ENCODE measurements at places on chromosomes 4 and X.

GRCh38 chr4:139668036-139668435 is 2.4 kb downstream of the MGST2 start:
- DNase-seq = no peak

DNA sequence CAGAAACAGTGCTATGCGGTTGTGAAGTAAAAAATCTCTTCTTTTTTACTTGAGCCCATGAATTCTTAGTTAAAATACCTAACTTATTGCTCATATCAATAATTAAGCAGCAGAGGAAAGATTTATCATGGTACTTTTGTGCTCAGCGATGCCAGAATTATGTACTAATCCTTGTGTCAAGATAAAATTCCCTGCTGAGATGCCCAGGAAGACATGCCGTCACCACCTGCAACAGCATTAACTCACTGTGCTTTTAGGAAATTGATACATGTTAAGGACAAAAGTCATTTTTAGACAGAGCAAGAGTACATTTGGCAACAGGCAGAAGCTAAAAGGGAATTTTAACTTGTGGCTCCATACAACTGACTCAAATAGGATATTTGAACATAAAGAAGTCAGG is 138.9 kb downstream of the NPNT start:
- no peak for DNase-seq

DNA sequence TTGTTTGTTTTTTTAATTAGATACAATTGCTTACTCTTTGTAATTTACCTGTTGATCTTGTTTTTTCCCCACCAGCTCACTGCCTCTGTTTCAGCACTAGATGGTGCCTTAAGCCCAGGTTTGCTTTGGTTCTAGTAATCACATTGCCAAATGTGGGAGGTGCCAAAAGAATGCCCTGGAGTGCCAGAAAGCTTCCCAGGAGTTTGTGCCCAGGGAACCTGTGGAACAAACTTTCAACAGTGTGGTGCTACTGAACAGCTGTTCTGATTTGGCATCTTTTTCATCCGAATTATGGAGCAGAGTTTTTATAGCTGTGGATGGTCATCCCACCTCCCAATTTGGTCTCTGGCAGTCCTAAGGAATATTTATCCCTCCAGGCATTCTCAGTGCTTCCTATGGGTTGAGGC is 1000.7 kb downstream of the STIM2 start:
- DNase-seq = no peak

- DNase-seq = no peak
Observed at GRCh38 chr4:1400831-1401408, 5.3 kb downstream of the NKX1-1 start.

DNA sequence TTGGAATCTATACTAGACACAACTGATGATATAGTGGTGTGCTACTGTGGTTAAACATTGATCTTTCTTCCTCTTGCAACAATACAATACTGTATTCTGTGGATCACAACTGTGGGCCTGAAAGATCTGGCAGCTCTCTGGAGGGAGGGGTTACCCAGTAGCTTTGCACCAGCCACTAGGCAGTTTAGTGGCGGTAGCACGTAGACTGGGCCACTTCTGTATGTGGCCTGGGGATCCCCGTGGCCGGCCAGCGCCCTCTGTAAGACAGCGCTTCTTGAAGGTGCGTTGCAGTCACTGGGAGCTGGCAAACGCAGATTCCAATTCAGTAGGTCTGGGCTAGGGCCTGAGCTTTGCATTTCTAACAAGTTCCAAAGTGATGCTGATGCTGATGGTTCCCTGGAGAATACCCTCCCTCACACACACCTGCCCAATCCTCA is 168.6 kb downstream of the MGST2 start:
- DNase-seq = no peak

GRCh38 chrX:74419864-74420195 is 1.5 kb upstream of the SLC16A2 start:
- no peak for DNase-seq

DNA sequence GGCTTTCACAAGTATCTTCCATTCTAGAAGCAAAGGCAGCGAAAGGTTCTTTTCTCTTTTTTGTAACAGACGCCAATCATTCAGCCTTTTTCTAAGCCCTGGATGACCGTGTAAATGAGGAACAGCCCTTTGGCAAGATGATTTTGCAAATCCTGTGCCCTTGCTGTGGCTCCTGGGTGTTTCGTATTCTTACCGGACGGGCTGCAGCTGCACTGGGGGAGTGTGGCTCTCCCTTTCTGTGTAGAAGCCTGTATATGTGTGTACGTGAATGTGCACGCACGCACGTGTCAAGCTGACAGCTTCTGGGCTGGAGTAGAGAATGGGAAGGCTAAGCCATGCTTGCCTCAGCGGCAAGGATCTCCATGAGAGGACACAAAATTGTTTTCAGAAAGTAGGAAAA is 8.2 kb downstream of the GRPEL1 start:
- DNase-seq = no peak

DNA sequence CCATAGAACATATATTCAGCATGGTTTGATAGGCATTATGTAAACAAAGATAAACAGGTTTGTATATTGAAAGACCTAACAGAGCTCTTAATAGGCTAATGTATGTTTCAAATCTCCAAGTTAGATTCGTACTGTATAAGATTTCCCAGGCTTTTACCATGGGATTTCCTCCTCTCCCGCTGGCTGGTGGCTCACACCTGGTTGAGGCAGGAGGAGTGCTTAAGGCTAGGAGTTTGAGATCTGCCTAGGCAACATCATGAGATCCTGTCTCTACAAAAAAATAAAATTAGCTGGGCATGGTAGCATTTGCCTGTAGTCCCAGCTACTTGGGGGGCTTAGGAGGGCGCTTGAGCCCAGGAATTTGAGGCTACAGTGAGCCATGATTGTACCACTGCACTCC is 5.4 kb downstream of the CPE start:
- DNase-seq = no peak

DNA sequence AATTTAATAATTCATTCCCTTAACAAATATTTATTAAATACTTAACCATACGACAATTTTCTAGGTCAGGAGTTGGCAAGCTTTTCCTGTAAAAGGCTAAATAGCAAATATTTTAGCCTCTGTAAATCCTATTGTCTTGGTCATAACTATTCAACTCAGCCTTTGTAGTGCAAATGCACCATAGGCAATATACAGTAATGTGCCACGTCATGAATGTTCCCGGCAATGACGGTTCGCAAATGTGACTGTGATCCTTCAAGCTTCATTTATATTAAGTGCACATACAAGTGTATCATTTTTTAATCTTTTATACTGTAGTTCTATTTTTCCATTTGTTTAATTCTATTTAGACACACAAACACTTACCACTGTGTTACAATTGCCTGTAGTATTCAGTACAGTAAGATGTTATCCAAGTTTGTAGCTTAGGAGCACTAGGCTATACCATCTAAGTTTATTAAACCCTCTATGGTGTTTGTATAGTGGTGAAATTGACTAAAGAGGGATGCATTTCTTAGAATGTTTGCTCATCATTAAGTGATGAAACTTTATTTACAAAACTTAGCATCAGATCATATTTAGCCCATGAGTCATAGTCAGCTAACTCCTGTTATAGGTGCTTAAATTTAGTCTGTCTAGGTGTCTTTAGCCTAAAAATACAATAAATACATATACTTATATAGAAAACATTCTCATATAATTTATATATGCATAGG is 553.6 kb downstream of the STPG2 start:
- no peak for DNase-seq

DNA sequence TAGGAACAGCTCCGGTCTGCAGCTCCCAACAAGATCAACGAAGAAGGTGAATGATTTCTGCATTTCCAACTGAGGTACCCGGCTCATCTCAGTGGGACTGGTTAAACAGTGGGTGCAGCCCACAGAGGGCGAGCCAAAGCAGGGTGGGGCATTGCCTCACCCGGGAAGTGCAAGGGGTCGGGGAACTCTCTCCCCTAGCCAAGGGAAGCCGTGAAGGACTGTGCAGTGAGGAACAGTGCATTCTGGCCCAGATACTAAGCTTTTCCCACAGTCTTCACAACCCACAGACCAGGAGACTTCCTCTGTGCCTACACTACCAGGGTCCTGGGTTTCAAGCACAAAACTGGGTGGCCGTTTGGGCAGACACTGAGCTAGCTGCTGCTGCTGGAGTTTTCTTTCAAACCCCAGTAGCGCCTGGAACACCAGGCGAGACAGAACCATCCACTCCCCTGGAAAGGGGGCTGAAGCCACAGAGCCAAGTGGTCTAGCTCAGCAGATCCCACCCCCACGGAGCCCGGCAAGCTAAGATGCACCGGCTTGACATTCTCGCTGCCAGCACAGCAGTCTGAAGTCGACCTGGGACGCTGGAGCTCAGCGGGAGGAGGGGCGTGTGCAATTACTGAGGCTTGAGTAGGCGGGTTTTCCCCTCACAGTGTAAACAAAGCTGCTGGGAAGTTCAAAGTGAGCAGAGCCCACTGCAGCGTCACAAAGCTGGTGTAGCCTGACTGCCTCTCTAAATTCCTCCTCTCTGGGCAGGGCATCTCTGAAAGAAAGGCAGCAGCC is 84.6 kb downstream of the THOC2 start:
- no peak for DNase-seq

DNA sequence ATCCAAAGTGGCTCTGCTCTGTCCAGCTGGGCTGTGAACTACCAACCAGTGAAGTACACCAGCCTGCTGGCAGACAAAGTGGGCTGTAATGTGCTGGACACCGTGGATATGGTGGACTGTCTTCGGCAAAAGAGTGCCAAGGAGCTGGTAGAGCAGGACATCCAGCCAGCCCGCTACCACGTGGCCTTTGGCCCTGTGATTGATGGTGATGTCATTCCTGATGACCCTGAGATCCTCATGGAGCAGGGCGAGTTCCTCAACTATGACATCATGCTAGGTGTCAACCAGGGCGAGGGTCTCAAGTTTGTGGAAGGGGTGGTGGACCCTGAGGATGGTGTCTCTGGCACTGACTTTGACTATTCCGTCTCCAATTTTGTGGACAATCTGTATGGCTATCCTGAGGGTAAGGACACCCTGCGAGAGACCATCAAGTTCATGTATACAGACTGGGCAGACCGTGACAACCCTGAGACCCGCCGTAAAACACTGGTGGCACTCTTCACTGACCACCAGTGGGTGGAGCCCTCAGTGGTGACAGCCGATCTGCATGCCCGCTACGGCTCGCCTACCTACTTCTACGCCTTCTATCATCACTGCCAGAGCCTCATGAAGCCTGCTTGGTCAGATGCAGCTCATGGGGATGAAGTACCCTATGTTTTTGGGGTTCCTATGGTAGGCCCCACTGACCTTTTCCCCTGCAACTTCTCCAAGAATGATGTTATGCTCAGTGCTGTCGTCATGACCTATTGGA is 22.6 kb downstream of the NLGN3 start:
- DNase-seq = no peak

DNA sequence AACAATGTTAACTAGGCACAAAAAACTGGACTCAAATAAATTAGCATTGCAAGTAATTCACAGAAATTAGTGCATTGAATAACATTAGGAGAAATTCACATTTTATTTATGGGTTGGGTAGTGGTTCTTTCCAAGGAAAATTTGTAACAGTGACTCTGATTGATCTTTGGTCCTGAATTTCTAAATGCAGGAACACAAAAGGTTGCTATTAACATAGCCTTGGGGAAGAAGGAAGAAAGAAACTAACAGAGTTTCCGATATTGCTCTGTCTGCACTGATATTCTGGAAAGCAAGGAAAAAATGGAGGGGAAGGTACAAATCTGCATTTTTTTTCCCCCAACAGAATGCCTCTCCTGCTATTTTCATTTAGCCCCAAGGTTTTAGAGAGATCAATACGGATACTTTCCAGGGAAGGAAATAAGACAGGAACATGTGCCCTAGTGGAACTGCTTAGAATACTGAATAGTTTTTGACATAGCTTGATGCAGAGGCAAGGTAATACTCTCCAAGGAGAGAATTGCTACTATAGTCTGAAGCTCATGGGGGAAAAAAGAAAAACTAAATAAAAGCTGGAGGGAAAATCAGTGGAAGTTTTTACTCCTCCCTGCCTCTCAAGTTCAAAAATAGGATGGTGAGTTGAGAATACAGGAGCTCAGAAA is 490.1 kb downstream of the RAPGEF2 start:
- DNase-seq = no peak

DNA sequence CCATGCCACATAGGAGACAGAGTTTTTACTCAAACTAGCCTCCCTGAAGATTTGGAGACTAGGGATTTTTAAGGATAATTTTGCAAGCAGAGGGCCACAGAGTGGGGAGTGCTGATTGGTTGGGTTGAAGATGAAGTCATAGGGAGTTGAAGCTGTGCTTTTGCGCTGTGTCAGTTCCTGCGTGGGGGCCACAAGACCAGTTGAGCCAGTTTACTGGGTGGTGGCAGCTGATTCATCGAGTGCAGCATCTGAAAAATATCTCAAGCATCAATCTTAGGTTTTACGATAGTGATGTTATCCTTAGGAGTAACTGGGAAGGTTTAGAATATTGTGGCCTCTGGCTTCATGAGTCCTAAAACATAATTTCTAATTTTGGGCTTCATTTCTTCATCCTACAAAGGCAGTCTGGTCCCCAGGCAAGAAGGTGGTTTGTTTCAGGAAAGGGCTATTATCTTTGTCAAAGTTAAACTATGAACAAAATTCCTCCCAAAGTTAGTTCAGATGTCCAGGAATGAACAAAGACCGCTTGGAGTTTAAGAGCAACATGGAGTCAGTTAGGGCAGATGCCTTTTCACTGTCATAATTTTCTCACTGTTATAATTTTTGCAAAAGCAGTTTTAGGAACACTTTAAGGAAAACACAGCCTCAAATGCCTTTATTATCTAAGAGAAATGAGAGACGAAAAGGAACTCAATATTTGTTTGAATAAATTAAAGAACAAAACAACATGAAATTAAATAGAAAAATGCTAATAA is 960.8 kb upstream of the PRKX start:
- no peak for DNase-seq

DNA sequence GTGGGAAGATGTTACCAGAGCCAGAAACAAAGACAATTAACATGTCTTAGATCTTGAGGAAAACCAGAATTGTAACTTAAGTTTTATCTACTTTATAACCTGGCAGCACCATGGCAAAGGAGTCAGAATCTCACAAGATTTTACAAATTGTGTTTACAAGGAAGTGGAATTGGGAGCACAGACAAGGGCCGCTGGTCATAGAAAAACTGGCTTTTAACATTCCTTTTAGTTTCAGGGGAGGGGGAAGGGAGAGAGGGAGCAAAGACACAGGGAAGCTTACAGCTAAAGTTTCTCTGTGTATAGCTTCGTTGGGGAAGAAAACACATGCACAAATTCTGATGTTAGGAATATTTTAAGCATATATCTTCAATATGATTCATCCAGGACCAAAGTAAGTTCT is 10.3 kb upstream of the UGT2B11 start:
- no peak for DNase-seq

Data from cortex of kidney (tissue), 1 donor.